Spinal cord (tissue), 10 donors: ENCODE measurements at places on chromosomes 2 and 18. TPM values are rescaled to one million over a fixed set of nuclear protein-coding genes. Genes with fewer than 3 reads are reported as not detected.

Gene EMX1
- 0.43 TPM for polyA plus RNA-seq

Gene GREB1
- polyA plus RNA-seq: 24.3 TPM

Gene C2orf80
- 35.4 TPM for polyA plus RNA-seq

Gene VWC2L
- polyA plus RNA-seq: 5.6 TPM

Gene AQP12A
- not detected for polyA plus RNA-seq

Gene RAB31
- polyA plus RNA-seq: 172 TPM

Gene GKN2
- not detected for polyA plus RNA-seq

Gene MALL
- 2.7 TPM for polyA plus RNA-seq

Gene MAPK4
- 23.4 TPM for polyA plus RNA-seq

Gene CCNT2
- polyA plus RNA-seq: 47.0 TPM

Gene RASGRP3
- polyA plus RNA-seq: 13.2 TPM

Gene CHMP1B
- polyA plus RNA-seq: 30.0 TPM

Gene AFF3
- polyA plus RNA-seq: 41.1 TPM

Gene PCBP1
- 251 TPM for polyA plus RNA-seq

Gene OSR1
- polyA plus RNA-seq: 40.6 TPM

Gene IL36A
- not detected for polyA plus RNA-seq

Gene MC2R
- not detected for polyA plus RNA-seq

Gene ACSL3
- polyA plus RNA-seq: 128 TPM

Gene G6PC2
- 0.09 TPM for polyA plus RNA-seq

Gene XDH
- polyA plus RNA-seq: 0.03 TPM

Gene TMEM182
- 8.7 TPM for polyA plus RNA-seq

Gene NPAS2
- polyA plus RNA-seq: 21.8 TPM

Gene UGT1A3
- not detected for polyA plus RNA-seq

Gene NETO1
- polyA plus RNA-seq: 25.3 TPM

Gene VIL1
- polyA plus RNA-seq: 1.3 TPM

Gene HS1BP3
- polyA plus RNA-seq: 15.9 TPM

Gene MDH1B
- polyA plus RNA-seq: 6.5 TPM

Gene ZNF638
- polyA plus RNA-seq: 194 TPM

Gene SPATA3
- not detected for polyA plus RNA-seq

Gene RAD51AP2
- polyA plus RNA-seq: 1.1 TPM

Gene SERTAD2
- polyA plus RNA-seq: 15.4 TPM

Gene ACTG2
- polyA plus RNA-seq: 6.9 TPM

Gene ARHGAP15
- polyA plus RNA-seq: 6.3 TPM

Gene KIAA2012
- 5.4 TPM for polyA plus RNA-seq

Gene SFXN5
- polyA plus RNA-seq: 70.2 TPM

Gene ACKR3
- polyA plus RNA-seq: 14.9 TPM
